ENCODE measurements at places on chromosomes 2 and 18.

DNA sequence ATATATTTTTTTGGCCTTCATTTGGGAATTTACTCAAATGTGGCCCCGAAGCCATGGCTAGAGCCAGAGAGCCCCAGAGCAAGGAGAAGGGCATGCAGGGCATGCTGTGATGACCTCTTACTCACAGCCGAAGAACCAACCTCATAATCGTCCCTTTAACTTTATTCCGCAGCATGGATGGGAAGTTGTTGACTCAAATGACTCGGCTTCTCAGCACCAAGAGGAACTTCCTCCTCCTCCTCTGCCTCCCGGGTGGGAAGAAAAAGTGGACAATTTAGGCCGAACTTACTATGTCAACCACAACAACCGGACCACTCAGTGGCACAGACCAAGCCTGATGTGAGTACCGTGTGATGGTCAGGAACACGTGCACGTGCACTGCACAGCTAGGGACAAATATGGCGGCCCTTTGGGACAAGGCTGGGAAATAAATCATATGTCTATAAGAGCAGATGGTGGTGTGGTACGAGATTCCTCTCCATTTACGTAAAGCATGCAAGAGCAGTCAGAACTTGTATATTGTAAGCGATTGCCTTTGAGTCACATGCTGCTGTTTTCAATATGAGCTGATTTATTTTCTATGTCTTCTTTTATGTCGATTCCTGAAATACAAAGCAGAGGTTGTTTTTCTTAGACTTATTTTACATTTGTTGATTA, 280.9 kb downstream of the NEDD4L start:
- no peak for DNase-seq

DNA sequence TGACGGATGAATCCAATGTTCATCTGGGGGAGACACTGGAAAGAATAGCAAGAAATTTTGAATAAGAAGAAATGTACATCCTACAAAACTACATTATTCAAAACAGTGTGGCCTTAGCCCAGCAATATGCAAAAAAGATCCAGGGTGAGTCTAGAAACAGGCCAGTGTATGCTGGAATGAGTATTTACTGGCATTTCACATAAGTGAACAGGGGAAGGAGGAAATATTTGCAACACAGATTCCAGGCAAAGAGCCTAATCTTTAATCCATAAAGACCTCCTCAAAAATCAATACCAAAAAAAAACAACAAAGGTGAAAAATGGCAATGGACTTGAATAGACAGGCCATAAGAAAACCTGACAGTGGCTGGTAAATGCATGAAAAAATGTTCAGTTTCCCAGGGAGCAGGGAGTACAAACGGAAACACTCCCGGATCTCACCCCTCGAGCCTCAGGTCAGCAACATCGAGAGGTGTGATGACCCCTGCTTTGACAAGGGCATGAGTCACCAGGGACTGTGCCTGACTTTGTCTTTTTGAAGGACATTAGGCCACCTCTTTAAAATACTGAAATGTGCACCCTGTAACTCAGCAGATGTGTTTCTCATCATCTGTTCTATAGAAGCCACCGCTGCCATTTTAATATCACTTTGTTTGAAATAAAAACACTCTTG, 12.7 kb upstream of the GPC1 start:
- no peak for DNase-seq

DNA sequence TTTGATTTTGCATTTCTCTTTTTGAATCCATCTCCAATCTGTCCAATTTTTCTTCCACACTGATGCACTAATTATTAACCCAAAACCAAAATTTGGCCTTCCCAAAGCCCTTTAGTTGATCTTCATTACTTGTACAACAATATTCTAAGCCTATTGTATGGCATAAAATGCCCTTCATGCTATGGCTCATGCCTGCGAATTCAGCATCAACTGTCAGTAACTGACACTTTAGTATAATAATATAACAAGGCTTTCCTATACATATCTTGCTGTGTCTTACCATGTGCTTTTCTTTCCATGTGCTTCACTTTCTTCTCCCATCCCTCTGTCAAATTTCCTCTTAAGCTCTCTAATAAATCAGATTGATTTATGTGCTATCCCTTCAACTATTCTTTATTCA, 154.0 kb upstream of the TFPI start:
- DNase-seq, result no peak

GRCh38 chr2:199988151-199988550, 32.8 kb downstream of the MAIP1 start:
- peak; percentile 9 for DNase-seq

- DNase-seq, result no peak
These were observed 118.1 kb downstream of the FHOD3 start for GRCh38 chr18:36415625-36416024.

- DNase-seq, result peak; percentile 50
These were observed 216.0 kb downstream of the TGIF1 start for GRCh38 chr18:3665780-3666525.

DNA sequence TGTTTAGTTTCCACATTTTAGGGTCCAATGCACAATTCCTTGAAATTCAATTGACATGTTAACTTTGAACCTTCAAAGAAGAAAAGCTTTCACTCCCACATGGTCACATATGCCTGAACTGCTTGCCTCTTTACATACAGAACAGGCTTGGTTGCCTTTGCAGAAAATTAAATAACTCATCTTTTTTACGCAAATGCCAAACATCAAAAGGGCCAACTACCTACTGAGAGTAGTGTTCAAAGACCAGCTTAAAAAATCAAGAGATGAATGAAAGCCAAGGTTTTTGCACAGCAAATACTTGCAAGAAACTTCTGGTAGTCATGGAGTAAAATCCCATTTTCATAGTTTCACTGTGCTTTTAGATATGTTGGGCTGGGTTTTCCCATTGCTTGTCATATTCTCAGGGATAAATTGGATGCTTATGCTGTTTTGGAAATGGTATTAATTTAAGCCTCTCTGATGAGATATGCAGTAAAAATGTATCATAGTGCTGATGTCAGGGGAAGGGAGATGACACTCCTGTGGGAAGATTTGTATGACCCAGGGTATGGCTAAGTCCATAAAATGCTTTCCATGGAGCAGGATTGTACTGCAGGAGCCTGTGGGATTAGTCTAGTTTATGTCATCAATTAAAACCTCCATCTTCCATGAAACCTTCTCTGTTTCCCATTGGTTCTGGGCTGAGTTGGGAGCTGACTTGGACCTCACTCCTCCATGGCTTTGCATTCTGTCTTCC, 60.6 kb upstream of the DARS1 start:
- DNase-seq, result no peak

DNA sequence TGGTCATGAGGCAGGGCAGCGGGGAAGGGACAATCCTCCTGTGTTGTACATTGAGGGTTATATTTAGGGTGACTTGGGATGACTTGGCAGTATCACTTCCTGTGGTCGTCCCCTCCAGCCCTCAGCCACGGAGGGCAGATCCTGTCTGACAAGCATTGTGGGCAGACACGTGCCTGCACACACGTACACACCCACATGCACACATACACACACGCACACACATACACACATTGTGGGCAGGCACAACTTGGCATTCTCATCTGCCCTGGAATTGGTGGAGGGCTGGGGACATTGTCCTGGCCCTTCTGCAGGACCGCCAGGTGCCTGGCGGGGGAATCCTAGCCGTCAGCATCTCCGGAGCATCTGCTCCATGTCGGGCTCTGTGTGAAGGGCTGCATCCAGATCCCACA, 47.6 kb downstream of the ODC1 start:
- peak; percentile 84 for DNase-seq

DNA sequence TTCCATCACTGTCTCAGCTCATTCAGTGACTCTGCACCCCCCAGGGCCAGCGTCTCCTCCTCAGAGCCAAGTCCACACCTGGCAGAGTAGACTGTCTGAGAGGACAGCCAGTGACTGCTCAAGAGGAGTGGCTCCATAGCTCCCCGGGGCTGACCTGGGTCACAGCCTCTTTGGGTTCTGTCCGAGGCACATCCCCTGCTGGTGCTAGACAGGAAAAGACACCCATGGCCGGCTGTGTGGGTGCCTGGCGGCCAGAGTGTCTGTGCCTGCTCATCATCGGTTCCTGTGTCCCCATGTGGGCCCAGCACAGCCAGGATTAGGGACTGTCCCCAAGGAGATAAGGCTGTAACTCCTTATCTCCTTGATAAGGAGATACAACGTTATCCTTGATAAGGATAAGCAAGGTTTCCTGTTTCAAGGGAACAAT, 3.5 kb upstream of the CROCC2 start:
- DNase-seq, result no peak

GRCh38 chr2:204888222-204888621, 342.9 kb downstream of the PARD3B start:
- DNase-seq, result no peak

- no peak for DNase-seq
These were observed 106.9 kb downstream of the HDAC4 start for GRCh38 chr2:239293775-239294430.

- DNase-seq, result peak; percentile 60
These were observed 286.2 kb upstream of the EPAS1 start for GRCh38 chr2:46010925-46011490.

DNA sequence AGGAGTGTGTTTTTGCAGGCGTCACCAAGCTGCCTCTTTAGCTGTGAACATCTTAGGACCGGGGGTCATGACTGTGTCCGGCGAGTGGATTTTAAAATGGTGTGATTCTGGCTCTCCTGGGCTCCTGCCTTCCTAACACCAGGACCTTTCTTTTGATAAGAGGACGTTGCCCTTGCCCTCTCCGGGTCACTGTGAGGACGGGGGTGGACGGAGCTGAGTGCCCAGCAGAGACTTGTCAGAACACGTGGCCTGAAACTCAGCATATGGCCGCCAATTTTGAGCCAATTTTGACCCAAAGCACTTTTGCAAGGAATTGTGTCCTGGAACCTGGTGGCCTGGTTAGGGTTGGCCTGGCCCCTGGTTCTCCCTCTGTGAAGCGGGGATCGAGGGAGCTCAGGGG, 40.2 kb downstream of the RTP5 start:
- no peak for DNase-seq

- DNase-seq, result no peak
These were observed 20.9 kb downstream of the SGPP2 start for GRCh38 chr2:222445227-222445626.

DNA sequence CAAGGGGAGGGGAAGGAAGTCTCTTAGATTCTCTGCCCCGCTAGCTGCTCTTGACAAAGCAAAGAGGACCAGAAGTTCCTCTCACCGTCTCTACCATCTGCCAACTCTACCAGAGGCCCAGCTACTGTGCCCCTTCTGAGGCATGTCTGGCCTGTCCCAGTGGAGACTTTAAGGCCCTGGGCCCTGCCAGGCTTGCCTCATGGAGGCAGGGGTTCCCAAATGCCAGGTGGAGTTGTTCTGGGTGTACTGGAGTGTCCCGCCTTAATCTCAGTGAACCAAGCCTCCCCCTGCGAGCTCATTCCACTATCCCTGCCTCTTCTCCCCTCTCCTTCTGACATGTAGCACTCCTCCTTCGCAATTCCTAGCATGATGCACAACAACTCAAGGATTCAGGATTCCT, 2.2 kb downstream of the HOXD12 start:
- DNase-seq, result no peak

DNA sequence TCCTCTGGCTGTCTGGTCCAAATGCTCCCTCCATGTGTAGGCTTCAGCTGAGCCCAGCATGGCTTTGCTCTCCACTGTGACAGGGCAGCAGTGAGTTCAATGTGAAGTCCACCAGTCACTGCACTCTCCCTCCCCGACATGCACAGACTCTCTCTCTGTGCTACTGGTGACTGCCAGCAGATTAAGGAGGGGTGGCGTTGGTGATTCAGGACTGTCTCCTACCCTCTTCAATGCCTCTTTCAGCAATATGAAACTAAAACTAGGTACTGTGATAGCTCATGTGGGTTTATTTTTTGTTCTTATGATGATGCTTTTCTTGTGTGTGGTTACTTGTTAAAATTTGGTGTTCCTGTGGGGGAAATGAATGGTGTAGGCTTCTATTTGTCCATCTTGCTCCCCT, 201.0 kb upstream of the RBMS1 start:
- DNase-seq, result no peak

Measured in hematopoietic multipotent progenitor cell (in vitro differentiated cells).